ENCODE measurements at places on chromosomes 12 and 14.

- no peak for DNase-seq
These were observed 183.4 kb downstream of the TTC7B start for GRCh38 chr14:90632871-90633270.

- DNase-seq = peak; percentile 92
These were observed 227.3 kb downstream of the KTN1 start for GRCh38 chr14:55807053-55807880.

DNA sequence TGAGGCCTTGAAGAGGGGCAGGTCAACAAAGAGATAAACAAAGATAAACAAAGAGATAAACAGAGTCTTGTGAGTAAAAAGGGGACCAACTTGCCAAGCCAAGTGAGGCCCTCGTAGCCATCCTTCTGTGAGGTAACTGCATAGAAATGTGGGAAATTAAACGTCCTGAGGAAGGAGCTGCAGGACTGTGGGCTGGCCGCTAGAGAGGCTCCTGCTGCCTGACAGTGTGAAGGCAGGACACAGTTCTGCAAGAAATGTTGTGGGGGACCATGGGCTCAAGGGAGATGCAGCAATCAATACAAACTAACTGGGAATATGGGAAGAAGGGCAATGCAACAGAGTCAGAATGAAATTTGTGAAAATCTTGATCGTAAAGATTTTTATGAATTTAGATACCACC lies 91.9 kb downstream of the SLC8A3 start:
- DNase-seq = no peak

DNA sequence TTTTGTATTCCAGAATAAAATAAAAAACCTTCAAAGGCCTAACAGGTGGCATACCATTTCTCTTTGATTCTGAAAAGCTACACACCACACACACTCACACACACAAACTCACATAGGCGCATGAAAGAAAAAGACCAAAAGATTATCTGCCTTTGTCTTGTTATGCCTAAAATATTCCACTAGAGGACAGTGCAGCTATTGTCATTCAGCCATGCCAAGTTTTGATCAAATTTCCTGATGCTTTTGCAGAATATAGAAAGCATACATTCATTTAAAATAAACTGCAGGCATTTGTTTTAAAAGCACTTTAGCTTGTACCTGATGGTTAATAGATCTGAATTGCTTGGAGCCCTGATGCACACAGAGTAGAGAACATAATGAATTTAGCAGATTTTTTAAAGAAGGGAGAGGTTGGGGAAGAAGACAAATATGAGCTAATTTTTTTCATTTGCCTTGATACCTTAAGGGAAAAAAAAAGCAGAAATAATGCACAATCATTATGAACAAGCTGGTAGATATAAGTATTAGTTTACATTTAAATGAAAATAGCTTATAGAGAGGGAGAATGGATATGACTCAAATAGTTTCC lies 1766.9 kb upstream of the SEL1L start:
- no peak for DNase-seq

- DNase-seq = no peak
These were observed 28.6 kb downstream of the USP44 start for GRCh38 chr12:95522692-95523091.

DNA sequence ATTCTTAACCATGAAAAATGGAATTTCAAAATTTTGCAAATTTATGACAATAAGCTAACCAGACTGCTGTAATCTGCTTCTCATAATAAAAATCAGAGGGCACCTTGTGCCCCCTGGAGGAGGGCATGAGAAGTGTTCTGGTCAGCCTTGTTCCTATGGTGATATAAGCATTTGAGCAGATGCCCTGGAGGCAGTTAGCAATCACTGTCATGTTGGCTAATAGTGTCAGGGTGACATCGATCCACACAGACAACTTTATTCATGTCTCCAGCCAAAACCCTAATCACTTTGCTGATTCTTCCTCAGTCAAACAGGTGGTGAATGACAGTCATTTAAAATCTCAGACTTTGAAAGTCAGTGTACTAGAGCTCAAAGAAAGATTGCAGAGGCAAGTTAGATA lies 943.0 kb downstream of the GALC start:
- no peak for DNase-seq

- DNase-seq = no peak
These were observed 28.3 kb downstream of the ATF7IP start for GRCh38 chr12:14393751-14394150.

- DNase-seq = no peak
These were observed 162.0 kb upstream of the LMNTD1 start for GRCh38 chr12:25715102-25715501.

GRCh38 chr12:110934093-110934852 lies 13.9 kb upstream of the MYL2 start:
- no peak for DNase-seq

DNA sequence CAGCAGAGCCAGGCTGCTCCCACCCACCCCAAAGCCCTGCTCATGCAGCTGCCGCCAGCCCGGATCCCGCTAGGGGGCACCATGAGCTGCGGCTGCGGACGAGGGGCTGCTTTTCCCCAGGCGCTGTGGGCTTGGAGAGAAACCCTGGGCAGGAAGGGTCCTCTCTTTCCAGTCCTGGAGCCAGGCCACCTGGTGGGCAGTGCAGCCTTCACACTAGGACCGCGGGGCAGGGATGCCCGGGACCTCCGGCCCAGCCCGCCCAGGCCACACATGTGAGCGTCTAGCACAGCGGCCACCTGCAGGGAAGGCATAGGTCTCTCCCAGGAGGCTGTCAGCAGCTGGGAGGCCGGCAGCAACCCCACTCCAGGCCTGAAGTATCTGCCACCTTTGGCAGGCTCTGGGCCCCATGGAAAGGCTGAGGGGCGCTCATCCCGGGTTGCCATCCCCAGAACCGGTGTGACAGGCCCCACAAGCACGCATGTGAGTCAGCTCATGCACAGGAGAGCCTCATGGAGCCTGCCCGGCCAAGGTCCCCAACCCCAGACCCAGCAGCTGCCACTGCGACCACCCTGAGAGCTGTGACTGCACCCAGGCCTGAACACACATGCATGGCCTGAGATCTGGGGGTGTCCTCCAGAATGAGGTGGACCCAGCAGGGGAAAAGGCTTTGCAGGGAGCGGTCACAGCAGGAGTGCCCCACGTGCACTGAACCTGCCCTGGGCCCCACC lies 280.0 kb upstream of the RTL1 start:
- DNase-seq = peak; percentile 79

All from vagina (tissue), 2 donors.